Hematopoietic multipotent progenitor cell treated with erythropoietin and hydrocortisone succinate and interleukin-3 and kit ligand, for 17 days (in vitro differentiated cells): ENCODE measurements at places on chromosomes 12 and 14.
A peak's percentile ranks its signal among the peaks of the same experiment; 100 is the strongest.

GRCh38 chr14:83208341-83208740 is 1674.7 kb upstream of the SEL1L start:
- no peak for DNase-seq

DNA sequence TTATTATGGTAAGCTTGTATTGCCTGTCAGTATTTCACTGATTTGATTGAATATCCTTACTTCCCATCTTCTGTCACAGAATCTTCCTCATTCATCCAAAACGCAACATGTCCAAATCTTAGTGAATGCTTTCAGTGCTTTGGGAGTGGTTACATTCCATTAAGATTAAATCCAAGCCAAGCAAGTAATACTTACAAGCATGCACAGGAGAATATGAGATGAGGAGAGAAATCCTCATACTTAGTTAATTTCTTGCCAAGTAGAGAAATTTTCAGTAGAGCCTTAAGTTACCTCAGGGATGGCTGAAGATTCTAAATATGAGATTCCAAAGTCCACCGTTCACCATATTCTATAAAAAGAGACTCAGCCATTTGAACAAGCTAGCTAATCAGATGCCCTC is 316.0 kb downstream of the RAD51B start:
- no peak for DNase-seq

- DNase-seq: no peak
These were observed 880 bp upstream of the FLRT2 start for GRCh38 chr14:85528897-85529631.

DNA sequence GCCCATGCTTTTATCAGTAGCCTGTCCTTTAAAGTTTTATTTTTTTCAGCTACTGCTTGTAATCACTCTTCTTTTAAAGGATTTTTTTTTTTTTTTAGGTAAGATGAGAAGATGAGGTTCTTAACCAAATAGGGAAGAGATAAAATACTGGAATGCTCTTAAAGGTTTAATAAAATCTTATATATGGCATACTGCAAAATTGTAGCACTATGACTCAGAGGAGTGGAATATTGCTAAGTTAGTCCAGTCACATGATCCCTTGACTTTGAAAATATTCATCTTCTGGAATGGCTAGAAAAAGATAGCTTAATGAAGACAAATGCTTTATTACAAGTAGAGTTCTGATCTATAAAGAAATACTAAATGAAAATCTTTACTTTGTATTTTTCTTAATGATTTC is 116.6 kb downstream of the NAV3 start:
- no peak for DNase-seq

GRCh38 chr12:123571343-123571813 is 13.0 kb upstream of the TMED2 start:
- no peak for DNase-seq

DNA sequence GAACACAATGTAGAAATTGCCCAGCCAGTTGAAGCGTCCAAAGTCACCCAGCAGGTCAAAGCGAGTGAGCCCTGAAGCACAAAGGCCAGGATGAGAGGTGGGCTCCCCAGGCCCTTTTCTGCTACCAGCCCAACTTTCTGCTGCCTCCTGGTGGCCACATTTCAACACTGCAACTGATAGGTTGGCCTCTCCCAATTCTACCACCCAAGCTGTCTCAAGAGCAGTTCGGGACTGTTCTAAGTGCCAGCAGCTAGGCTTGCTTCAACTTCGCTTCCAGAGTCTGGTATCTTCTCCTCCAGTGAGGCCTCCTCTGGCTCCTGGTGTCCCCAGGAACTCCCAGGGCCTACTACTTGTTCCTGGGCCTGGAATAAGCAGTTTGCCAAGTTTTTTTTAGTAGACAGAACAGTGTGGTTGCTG is 3.4 kb upstream of the DHH start:
- DNase-seq: peak; percentile 73

- DNase-seq: no peak
These were observed 11.0 kb upstream of the OAS2 start for GRCh38 chr12:112967306-112967705.

- DNase-seq: no peak
These were observed 369.6 kb downstream of the ATP23 start for GRCh38 chr12:58310809-58311622.
